ENCODE measurements at places on chromosomes 11 and 22.

GRCh38 chr11:13338019-13338426 is 60.4 kb downstream of the BMAL1 start:
- DNase-seq = no peak

DNA sequence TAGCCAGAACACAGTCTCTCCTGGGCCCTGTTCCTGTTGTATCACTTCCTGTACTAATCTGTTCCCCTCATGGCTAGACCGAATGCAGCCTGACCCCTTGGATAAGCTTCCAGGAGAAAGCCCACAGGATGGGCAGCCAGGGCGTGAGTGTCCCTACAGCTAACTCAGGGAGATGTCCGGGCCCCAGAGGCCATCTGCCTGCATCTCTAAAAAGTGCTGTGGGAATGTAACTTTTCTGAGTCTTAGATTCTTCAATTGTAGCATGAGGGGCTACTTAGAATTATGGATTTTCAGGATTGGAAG is 7.7 kb upstream of the MALAT1 start:
- DNase-seq = no peak

DNA sequence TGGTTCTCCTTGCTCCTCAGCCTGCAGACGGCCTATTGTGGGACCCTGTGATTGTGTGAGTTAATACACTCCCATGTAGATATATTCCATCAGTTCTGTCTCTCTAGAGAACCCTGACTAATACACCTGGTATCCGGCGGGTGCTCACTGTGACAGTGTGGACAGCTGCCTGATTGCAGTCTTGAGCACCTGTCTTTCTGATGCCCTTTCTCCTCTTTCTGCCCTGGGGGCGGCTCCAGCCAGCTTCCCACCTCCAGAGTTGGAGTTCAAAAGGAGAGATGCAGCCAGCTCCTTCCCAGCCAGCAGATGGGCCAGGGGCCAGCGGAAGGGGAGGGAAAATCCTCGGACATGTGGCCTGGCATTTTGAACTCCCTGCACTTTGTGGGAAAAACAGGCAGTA is 15.0 kb downstream of the SMIM38 start:
- no peak for DNase-seq

DNA sequence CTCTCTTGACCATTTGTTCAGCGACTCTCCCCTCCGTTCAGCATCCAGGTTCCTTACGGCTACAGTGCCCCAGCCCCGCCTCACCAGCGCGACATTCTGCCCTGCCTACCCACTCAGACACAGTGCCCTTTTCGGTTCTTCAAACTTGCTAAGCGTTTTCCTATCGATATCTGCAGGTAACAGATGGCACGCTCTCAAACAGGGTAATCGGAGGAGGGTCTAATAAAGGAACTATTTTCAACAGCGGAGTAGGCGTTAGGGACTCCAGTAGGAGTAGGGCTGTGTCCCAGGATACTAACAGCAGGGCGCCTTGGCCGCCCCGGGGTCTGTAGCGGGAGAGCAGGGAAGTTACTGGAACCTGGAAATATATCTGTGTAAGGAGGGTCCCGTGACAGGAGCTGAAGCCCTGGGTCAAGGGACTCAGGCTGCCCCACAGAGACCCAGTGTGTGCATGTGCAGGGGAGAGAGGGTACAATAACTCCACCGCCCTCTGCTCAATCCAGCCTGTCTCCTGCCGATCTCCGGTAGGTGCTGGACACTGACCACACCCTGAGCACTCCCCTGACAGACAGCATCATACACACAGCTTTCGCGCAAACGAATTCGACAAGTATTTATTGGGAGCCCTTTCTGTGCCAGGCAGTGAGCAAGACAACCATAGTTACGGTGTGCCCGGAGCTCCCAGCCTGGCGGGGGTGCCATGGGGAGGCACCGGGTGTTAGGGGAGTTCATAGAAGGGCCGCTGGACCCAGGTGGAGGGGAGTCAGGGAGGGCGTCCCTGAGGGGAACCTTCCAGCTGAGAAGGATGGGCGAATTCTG is 2.1 kb downstream of the KLHL35 start:
- no peak for DNase-seq

GRCh38 chr22:30396871-30397655 is at the start of gene SEC14L2:
TSS of gene SEC14L2 (plus strand) at chr22:30397018. CDS start at chr22:30397117, 99 bp downstream.
- peak; percentile 69 for DNase-seq
